ENCODE measurements at places on chromosomes 11 and 22.

DNA sequence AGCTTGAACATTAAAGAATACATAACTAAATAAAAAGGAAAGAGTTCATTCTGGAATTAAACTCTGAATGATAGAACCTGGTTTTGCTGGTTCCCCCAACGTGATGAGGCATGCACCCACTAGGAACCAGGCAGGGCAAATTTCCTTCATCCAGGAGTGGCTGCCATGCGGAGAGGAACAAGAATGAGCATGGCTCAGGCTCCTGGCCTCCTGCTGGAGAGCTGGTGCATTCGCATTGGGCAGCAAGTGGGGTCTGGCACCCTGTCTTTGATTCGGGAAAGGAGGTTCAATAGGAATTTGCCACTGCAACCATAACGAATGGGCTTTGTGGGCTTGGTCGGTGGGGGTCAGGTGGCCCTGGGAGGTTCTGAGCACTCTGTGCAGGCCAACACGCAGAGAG lies 169.8 kb upstream of the TENM4 start:
- DNase-seq, result no peak

- peak; percentile 99 for DNase-seq
Observed at GRCh38 chr11:12802418-12803085, 128.3 kb downstream of the TEAD1 start.

- DNase-seq, result no peak
Observed at GRCh38 chr11:118050208-118050891, 26.5 kb upstream of the TMPRSS4 start.

DNA sequence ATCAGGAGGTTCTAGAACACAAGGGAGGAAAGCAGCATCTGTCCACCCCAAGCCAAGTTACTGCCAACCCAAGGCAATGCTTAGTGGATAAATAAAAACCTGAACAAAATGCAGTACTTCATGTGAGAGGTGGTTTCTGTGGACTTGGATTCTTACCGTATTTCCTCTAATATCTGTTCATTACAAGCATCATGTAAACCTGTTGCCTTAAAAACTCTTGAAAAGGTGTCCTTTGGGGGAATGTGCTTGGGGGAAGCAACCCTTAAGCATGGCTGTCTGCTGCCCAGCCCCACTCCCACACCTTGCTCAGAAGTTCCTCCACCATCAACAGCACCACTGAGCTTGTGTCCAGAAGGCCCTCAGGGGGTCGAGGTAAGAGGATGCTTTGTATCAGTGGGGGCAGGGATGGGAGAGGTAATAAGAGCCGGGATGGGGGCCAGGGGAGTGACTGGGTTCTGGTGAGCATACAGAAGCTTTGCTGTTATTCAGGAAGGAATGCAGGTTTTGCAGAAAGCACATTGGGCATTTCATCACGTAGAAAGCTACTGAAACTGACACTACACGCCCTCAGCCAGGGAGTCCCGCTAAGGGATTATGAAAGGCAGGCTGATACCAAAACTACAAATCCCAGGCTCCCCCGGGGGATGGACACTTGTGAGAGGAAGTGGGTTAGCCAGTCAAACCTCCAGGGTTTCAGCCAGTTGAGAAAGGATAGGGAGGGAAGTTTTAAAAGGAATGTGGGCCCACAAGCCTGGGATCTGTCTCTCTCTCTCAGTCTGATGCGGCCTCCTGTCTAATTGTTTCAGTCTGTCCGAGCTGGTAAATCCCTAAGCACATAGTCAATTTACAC lies 52.0 kb downstream of the KCNJ1 start:
- no peak for DNase-seq

DNA sequence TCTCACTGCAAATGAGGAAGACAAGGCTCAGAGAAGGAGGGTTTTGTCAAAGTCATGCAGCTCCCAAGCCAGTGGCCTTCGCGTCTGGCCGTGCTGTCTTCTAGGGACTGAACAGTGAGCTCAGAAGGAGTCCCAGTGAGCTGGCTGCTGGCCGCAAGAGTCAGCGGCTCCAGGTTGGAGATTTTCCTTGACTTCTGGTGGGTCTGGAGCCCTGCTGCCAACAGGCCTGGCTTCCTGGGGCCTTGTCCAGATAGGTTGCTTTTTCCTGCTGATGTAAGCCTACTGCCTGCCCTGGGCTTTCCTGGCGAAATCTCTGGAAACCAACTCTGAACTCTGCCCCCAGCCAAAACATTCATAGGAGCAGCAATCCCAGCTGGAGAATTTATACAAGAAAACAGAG lies 272.7 kb upstream of the CADM1 start:
- no peak for DNase-seq

GRCh38 chr11:114909866-114910265 lies 231.5 kb downstream of the NXPE2 start:
- DNase-seq, result no peak

DNA sequence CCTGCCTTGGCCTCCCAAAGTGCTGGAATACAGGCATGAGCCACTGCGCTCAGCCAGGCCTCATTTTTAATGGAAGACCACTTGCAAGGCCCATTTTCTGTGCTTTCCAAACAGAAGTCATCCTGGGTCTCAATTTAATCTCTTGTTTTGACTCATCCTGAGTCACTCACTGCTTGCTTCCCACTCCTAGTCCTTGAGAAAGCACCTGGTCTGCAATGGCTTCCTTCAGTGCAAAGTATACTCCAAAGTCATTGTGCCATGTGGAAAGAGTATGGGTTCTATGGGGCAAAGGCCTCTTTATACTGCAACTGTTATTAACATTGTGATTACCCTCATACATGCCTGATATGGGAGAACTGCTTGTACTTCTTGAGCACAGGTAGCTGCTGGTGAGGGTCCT lies 18.3 kb upstream of the SLC5A1 start:
- DNase-seq, result no peak

- no peak for DNase-seq
Observed at GRCh38 chr11:84719935-84720577, 907.1 kb downstream of the DLG2 start.

DNA sequence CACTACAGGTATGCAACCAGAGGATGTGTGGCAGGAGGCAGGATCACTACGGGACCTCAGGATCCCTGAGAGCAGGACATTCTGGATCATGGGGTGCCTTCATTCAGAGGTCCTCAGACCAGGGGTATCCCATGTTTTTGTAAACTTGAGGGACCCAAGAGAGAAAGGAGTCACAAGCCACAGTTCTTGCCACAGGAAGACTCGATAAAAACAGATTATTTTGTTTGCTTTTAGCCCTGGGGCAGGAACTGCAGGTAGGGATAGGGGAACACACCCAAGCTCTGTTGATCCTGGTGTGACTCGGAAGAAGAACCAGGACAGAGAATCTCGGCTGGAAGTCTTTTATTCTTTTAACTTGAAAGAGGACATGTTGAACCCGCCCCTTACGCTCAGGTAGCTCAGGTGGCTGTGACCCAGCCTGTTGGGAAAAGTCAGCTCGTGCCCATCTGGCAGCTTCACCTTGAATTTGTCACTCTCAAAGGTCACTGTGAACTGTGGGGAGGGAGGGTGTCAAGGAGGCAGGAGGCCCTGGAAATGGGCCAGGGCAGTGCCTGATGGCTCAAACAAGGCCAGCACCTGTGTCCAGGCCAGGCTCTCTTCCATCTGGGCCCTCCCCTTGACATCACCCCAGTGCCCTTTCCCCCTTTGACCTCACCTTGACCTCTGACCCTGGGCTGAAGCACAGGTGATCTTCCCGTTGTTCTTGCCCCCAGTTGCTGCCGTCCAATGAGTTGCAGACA lies 9.8 kb downstream of the LGALS2 start:
- no peak for DNase-seq

DNA sequence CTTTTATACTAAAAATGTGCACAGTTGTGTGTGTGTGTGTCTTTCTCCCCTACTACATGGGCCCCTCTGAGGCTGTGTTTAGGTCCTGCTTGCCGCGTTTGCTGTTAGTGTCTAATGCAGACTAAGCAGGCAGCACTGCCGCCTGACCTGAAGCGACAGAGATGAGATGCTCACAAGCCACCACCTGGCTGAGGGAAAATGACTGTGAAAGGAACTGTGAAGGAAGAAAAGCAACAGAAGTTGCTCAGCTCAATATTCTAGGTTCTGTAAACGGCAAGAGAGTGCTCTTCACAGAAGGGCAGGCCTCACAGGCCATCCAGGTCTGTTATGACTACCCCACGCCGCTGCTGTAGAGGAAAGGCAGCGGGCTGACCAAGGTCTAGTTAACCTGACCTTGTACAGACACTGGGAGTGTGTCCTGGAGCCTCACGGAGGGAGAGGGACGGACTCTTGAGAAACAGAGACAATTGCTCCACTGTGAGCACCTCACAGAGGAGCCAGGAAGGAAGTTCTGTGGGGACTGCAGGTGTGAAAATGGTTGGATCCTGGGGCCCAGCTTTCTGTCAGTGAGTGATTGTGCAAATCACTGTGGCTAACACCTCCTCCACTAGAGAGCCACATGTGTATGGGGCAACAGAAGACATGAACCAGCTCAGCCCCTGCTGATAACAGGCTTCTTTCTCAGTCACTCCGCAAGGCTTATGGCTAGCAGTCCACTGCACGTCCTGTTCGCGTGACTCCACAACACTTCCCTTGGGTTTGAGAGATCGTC lies 31.3 kb upstream of the YPEL1 start:
- no peak for DNase-seq

GRCh38 chr22:19965771-19966709 lies 24.4 kb upstream of the TXNRD2 start:
- no peak for DNase-seq

DNA sequence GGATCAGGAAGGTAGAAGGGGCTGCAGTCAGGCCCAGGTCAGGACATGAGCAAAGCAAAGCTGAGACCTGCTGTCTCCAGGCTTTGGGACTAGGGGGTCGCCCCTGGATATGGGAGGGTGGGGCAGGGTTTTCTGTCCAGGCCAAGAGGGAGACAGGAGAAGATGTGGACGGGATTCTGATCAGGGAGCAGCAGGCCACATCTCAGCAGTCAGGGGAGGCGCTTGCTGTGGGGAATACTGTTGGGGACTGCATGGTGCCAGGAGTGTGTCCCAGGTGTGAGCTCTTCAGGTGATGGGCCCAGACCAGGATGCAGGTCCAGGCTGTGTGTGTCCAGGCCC lies 29.3 kb downstream of the IGLL5 start:
- no peak for DNase-seq

GRCh38 chr11:84045146-84045545 lies 759.0 kb upstream of the CCDC90B start:
- DNase-seq, result no peak

GRCh38 chr11:32792948-32793475 lies 1.4 kb downstream of the CCDC73 start:
- DNase-seq, result peak; percentile 40

DNA sequence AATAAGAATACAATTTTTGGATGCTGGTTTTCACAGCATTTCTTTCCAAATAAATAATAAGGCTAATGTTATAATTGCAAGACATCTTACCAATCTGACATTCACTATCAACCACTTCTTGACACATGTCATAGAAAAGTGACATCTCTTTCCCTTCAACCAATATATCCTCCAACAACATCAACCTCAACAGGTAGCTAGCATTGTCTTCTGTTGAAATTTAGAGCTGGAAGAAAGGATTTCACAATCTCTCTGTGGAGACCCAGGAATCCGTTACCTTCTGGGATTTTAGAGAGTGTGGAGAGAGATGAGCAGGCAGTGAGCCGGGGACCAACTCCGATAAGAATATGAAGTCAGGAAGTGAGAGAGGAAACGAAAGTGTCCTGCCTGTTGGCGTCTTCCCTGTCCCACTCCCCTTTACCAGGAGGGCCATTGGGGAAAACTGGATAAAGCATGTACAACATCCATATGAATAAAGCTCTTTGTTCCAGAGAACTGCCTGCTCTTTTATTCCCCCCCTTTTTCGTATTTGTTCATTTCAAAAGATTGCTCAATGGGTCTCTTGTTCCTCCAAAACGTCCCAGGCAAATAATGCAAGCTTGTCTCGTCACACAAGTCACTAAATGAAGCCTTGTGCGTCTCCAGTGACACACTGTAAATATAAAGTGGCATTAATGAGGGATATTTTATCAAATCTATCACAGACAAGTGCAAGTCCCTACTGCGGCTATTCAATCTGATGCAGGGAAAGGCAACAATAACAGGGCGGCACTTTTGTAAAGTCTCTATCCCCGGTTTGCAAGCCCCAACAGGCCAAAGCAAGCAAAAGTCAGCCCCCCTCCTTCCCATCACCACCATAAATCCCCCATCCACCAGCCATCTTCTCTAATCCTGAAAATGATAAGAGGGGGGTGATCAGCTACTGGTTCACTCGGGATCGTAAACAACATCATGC lies 3.4 kb downstream of the CADM1 start:
- DNase-seq, result peak; percentile 69

DNA sequence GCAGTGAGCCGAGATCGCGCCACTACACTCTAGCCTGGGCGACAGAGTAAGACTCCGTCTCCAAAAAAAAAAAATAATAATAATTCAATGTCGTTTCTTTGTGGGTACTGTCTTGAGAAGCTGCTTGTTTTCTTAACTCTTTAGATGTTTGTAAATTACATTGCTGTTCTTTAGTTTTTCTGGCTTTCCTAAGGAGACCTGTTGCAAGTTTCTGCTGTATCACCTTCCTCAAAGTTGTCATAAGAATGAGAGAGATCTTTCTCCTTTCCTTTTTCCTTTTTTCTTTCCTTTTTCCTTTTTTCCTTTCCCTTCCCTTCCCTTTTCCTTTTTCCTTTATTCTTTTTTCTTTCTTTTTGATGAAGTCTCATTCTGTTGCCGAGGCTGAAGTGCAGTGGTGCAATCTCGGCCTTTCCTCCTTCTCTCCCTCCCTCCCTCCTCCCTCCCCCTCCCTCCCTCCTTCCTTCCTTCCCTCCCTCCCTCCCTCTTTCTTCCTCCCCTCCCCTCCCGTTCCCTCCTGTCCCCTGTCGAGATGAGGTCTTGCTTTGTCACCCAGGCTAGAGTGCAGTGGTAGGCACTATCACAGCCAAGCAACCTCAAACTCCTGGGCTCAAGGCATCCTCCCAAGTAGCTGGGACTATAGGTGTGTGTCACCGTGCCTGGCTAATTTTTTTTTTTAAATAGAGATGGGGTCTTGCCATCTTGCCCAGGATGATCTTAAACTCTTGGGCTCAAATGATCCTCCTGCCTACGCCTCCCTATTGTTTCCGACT lies 15.3 kb downstream of the HIPK3 start:
- no peak for DNase-seq

GRCh38 chr11:79276736-79277325 lies 164.0 kb downstream of the TENM4 start:
- no peak for DNase-seq

GRCh38 chr11:35144806-35145205 lies 5.8 kb downstream of the CD44 start:
- DNase-seq, result no peak

DNA sequence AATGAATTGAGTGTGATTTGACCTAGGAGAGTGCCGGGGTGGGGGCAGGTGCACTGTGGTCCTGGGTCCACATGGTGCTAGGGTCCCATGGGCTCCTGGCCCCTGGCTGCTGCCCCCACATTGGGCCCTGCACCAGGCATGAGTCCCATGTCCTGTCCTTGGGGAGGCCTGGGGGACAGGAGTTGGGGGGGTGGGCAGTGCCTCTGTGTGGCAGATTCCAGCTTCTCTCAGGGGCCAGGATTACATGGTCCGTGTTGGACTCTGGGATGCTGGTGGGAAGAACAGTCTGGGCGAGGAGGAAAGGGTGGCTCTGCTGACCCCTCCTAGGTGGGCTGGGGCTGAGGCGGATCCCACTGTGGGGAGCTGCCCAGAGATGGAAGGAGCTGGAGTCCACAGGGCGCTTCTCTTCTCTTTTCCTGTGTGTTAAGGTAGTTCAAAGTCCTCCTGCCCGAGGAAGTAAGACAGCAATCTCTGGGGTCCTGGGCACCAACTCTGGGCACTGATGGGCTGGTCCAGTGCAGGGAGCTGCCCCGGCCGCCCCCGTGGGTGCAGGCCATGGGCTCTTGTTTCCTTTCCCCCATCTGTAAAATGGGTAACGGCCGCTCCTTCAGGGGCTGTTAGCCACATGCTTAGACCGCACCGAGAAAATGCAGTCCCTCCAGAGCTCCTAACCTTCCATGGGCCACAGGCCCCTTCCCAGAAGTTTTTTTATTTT lies 19.8 kb downstream of the KCNQ1 start:
- no peak for DNase-seq
